Right renal pelvis (tissue), 4 donors: ENCODE measurements at places on chromosomes 16 and 17. TPM values are rescaled to one million over a fixed set of nuclear protein-coding genes. Genes with fewer than 3 reads are reported as not detected.

- no peak for DNase-seq
Observed at GRCh38 chr17:47318197-47318918, 5.4 kb upstream of the EFCAB13 start.

GRCh38 chr16:29806099-29806579 is at the start of gene MAZ:
MAZ (plus strand) TSS chr16:29806529; CDS start chr16:29806702, 173 bp downstream.
- DNase-seq, result no peak

- DNase-seq, result peak; percentile 82
Observed at GRCh38 chr17:59753522-59754467, 46.3 kb downstream of the VMP1 start.

- no peak for DNase-seq
Observed at GRCh38 chr16:9060225-9060624, 31.2 kb upstream of the HAPSTR1 start.

GRCh38 chr16:81723098-81723723 is 55.9 kb upstream of the PLCG2 start:
- peak; percentile 72 for DNase-seq

GRCh38 chr16:54407596-54407995 is 121.0 kb upstream of the IRX3 start:
- DNase-seq, result no peak

DNA sequence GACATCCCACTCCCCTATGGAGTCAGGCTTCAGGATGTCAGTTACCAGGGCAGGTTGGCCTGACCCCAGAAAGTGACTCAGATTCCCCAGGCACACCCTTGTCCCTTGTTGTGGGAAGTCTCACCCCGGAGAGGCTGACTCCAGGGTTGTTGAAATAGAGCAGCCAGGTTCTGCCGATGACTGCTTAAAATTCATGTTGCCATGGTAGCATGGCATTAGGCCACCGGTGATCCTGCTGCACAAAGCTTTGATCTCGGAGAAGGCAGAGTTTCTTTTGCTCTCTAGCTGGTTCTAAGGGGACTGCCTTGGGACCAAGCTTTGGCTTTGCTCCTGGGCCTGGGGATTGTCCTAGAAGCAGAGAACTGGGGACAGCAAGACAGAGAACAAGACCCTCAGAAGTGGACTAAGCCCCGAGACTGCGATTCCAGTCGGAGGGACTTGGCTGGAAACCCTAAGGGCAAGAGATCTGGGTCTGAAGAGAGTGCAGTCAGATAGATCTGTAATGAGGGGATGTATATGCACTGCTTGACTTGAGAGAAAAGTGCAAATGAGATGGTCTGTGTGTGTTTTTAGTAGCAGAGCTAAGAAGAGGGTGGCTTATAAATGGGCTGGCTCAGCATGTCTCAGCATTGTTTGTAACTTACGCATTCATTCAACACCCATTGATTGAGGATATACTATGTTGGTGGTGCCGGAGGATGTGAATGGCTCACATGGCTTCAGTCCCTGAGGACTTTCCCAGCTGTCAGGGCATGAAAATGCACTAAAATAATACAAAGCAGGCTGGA is 106.9 kb downstream of the RGS9 start:
- DNase-seq, result no peak

- DNase-seq, result no peak
Observed at GRCh38 chr17:28247671-28248555, 71.1 kb upstream of the TMEM97 start.

GRCh38 chr16:52755396-52755795 is 208.5 kb upstream of the TOX3 start:
- no peak for DNase-seq

DNA sequence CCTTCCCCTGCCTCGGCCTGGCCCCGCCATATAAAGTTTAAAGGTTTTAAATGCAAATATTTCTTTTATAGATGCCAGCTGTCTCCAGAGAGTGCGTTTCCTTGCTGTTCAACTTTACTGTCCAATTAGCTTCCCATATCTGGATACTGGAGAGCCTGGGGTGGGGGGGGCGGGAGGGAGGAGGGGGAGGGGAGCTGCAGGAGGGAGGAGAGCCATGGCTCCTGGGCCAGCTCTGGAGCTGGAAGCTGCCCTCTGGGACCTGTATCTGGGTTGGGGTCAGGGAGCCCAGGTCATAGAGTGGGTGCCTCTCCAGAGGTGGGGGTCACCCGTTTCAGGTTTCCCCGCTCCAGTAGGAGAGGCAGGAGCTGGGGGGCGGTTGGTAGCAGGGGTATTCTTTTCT is 6.2 kb upstream of the GSE1 start:
- DNase-seq, result no peak

GRCh38 chr17:9472541-9472940 is 103.1 kb downstream of the STX8 start:
- DNase-seq, result no peak

- DNase-seq, result no peak
Observed at GRCh38 chr17:75295201-75296158, 6.2 kb upstream of the SLC25A19 start.

DNA sequence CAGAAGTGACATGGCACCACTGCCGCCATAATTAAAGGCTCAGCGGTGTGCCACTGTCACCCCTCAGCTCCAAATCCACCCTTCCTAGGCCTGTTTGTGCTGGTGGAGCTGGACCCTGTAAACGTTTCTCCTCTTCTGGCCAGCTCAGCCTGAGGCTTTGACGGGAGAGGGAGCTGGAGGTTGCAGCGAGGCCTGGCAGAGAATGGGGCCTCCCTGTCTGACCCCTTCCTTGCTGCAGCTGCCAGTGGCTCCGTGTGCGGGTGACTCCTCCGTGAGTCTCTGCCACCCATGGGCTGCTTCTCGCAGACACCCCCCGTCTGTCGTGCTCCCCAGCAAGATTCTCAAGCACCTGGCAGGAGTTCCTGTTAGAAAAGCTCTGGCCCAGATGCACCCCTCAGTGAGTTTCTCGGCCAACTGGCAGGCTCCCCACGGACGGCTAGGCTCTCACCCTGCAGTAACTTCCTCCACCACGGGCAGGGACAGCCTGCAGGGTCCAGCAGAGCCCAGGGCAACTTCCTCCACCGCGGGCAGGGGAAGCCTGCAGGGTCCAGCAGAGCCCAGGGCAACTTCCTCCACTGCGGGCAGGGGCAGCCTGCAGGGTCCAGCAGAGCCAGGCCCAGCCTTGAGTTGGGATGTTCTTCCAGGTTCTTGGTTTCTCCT is 4.7 kb upstream of the CHMP6 start:
- DNase-seq, result no peak

DNA sequence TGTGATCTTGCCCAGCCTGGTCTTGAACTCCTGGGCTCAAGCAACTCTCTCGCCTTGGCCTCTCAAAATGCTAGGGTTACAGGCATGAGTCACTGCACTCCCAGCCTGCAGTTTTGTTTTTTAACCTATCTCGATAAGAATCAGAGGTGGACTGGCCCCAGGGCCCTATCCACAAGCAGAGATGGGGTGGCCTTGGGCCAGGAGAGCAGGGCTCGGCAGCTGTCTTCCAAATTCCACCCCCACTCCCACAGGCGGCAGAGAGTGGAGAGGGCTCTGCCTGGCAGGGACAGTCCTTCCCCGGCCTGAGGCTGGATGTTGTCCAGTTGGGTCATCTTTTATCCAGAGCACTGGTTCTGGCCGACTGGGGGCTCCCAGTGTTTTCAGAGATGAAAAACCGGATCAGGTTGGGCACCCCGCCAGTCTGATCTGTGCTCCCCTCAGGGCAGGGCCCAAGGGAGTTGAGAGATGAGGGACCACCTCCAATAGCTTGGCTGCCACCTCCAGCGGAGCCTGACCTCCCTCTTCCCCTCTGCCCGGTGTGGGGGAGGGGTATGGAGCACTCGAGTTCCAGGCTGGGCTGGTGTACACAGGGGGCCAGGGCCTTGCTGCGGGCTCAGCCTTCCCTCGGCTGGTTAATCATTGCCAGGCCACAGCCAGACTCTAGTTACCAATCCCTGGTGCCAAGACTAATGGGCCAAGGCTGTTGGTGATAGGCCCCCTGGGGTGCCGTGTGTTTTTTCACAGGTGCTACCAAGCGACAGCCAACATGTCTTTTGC is 30.3 kb upstream of the MYO15B start:
- DNase-seq, result peak; percentile 64

GRCh38 chr17:48184721-48185120 is 77.2 kb downstream of the SNX11 start:
- DNase-seq, result no peak

- DNase-seq, result no peak
Observed at GRCh38 chr16:89909777-89910716, 8.6 kb upstream of the MC1R start.

Gene RASD1
- 0.93 TPM for polyA plus RNA-seq

Gene C17orf107
- polyA plus RNA-seq, result 1.5 TPM

Gene HBA1
- polyA plus RNA-seq, result 673 TPM

Gene SP2
- 25.6 TPM for polyA plus RNA-seq

Gene CNGB1
- polyA plus RNA-seq, result 0.27 TPM

Gene CCL3
- 2.1 TPM for polyA plus RNA-seq

Gene KRT33A
- polyA plus RNA-seq, result not detected

Gene TAC4
- polyA plus RNA-seq, result 0.17 TPM
